Tongue (tissue), 3 donors: ENCODE measurements at places on chromosomes 12 and 14.

- DNase-seq: no peak
Observed at GRCh38 chr14:33679461-33680225, 271.2 kb downstream of the EGLN3 start.

GRCh38 chr12:89514751-89515150, 9.8 kb downstream of the GALNT4 start:
- DNase-seq: no peak

- DNase-seq: no peak
Observed at GRCh38 chr12:83559650-83560049, 872.9 kb downstream of the TMTC2 start.

- no peak for DNase-seq
Observed at GRCh38 chr12:52079576-52080402, at the start of gene SMIM41. TSS of gene SMIM41 (plus strand) at chr12:52079704. CDS start at chr12:52079780, 76 bp downstream.

DNA sequence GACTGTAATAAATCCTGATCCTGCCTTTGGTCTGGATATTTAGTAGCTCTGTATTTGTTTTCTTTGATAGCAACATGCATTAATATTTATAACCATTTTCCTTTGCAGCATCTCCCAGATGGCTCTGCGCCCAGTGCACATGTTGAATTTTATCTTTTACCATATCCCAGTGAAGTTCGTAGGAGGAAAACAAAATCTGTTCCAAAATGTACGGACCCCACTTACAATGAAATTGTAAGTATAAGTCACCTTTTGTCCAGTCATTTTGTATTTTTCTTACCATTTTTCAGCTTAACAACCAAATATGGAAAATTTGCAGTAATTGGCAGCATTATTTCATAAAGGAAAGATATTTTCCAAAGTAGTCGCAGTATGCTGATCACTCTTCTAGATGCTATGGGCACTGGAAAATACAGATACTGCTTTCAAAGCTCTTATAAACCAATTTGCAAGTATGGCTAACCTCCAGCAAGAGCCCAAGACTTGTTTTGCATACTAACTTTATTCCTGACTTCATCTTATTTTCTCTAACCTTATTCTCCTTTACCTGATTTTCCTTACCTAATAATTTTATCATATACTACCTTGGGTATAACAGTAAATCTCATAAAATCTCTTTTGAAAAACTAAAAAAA, 97.4 kb downstream of the PLCZ1 start:
- no peak for DNase-seq

DNA sequence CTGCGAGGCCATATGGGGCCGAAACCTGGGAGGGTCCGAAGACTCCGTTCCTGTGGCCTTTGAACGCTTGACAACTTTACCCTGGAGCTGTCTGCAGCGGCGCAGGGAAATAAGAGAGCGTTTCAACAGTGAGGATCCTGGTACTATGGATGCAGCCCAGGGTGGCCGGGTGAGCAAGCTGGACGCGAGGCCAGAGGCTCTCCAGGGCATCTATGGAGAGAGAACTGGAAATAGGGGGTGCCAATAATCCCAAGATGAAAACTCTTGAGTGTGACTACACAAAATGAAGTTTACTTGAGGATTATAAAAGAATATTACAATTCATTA, 1.1 kb upstream of the ABCC9 start:
- DNase-seq: peak; percentile 13

- peak; percentile 58 for DNase-seq
Observed at GRCh38 chr12:3604748-3605586, 114.0 kb downstream of the PRMT8 start.

- no peak for DNase-seq
Observed at GRCh38 chr14:90999299-90999698, 61.1 kb downstream of the RPS6KA5 start.

- DNase-seq: no peak
Observed at GRCh38 chr12:116415408-116416108, 138.1 kb upstream of the MED13L start.
